ENCODE measurements at places on chromosomes 1 and 21.

DNA sequence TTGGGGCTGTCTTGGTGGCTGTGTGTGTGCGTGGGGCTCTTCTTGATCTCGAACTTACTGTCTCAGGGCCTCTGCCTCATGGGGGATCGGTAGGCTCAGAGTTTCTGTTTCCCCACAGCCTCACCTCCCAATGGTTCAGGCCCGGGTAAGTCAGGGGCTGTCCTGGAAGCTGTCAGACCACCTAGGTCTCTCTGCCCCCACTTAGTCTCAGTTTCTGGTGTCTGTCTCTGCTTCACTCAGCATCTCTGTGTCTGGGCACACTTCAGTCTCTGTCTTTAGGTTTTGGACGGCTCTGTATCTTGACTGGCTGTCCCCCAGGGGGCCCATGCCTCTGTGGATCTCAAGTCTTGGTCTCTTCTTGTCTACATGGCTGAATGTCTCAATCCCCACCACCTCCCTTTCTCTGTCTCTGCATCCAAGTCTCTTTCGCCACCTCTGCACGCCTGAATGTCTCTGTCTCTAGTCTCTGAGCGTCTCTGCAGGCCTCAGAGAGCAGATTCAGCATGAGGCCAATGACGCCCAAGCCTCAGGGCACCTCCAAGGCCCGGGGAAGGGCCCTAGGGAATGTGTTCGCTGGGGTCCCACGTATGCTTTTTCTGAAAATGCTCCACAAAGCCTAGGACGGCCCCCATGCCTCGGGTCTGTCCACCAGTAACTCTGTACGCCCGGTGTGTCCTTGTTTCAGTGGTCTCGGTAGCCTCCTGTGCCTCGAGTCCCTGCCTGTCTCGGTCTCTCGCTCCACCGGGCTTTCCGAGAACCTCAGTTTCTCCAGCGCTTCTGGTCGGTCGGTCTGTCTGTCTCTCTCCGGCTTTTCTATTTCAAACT lies 818 bp downstream of the FHL3 start:
- no peak for DNase-seq

DNA sequence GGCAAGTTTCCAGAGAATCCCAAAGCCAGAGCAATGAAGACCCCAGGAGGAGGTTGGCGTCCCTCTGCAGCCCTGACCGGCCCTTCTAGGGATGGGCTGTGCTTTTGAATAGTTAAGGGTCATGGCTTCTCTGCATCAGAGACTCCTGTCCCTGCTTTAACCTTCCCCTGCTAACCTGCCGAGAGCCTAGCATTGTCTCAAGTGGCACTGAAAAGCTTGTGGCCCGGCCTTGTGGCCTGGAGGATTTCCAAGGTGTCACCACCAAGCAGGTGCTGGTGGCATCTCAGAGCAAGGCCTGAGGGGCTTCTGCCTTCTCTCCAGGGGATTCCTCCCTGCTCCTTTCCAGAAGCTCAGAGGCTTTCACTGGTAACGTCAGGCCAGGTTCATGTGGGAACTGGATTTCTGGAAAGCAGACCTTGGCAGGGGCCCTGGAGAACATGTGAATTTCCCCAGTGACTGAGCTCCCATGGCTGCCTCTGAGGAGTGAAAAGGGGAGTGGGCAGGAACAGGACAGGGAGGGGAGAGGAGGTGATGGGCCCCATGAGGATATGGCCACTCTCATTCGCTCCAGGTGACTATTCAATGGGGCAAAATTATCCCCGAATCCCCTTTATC lies 409.9 kb downstream of the PTPRU start:
- no peak for DNase-seq

GRCh38 chr1:245579881-245580280 lies 425.1 kb downstream of the KIF26B start:
- DNase-seq = no peak

DNA sequence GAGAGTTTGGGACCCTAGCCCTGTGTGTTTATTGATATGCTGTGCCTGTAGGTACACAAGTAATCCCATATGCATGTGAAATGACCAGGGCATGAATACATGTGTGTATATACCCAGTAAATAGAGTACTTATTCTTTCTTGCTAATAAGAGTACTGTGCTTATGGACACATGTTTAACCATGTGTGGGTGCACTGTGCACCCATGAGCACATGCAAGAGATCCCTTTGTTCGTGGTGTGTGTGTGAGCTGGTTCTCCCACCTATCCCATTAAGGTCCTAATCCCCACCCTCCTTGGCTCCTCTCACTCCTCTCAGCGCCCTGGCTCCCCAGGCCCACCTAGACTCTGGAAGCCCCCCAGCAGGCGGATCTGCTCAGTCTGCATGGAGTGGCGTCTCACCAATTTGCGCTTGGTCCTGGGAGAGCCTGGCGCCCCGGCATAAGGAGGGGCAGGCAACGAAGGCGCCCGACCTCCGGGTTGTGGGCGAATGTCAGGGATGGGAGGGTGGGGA lies 2.2 kb upstream of the LIX1L start:
- no peak for DNase-seq

DNA sequence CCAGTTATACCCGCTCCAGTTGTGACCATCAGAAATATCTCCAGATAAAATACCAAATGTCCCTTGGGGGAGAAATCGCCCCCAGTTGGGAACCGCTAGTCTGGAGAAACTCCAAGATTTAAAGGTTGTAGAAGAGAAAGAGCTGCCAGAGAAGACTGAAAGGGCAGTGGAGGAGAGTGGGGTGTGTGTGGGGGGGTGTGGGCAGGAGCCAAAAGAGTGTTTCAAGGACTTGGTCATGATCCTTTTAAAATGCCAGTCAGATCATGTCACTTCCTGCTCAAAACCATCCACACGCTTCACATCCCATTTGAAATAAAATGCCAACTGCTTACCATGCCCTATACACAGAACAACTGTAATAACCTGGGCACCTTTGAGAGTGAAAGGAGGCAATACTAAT lies 3.4 kb upstream of the HEYL start:
- DNase-seq = no peak

GRCh38 chr1:50967416-50968157 lies 2.5 kb upstream of the CDKN2C start:
- peak; percentile 7 for DNase-seq

DNA sequence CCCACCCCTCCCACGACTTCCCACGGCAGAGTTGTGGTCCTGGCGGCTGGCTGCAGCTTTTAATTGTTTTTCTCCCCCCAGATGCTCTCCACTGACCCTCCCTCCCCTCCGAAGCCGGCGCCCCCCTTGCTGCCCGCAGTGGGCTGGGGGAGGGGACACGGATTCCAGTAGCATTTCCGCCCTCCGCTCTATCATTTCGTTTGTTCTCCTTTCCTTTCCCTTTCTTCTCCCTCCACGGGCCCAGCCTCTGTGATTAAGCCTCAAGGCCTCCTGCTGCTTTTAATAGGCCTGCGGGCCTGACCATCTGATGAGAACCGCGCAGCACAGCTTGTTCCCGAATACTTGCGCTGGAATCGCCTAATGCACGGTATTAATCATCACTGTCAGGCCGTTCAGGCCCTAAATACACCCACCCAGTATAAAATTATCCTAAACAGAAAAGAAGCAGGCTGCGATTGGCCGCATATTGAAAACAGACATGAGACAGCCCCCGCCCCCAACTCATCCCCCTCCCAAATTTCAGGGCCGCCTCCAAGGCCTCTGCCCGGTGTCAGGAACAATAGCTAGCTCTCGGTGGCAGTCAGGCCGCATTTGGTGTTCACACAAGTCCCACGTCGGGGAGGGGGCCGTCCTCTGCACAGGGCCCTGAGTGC lies 102.0 kb upstream of the ARHGEF16 start:
- peak; percentile 69 for DNase-seq

- DNase-seq = peak; percentile 14
Measured at GRCh38 chr1:200959411-200959921, 64.0 kb downstream of the KIF21B start.

DNA sequence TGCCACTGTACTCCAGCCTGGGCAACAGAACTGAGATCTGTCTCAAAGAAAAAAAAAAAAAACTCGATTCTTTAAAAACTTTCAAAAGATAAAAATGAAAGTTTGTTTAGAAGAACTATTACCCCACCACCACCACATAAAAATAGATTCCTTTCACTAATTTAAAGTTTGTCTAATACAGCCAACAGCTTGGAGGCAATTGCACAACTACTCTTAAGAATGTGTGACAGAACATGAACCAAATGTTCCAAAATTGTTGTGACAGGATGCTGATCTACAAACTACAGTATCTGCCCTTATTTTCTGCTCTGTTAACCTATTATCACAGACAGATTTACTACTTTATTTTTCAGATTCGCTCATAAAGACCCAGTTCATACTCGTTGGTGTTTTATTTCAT lies 5.5 kb upstream of the TGFBR3 start:
- DNase-seq = peak; percentile 20

GRCh38 chr21:45570071-45570470 lies 27.8 kb upstream of the SLC19A1 start:
- no peak for DNase-seq

DNA sequence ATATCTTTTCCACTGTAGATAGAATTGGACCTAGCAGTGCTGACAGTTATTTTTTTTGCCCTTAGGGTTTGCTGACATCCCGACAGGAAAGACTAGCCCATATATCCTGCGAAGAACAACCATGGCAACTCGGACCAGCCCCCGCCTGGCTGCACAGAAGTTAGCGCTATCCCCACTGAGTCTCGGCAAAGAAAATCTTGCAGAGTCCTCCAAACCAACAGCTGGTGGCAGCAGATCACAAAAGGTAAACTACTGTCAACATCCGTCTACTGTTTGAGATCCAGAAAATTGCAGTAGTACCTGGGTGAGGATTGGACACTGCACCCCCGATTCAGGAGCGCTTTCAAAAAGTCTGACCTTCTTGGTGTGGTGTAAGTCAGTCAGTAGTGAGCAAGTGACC lies 55.8 kb downstream of the CENPF start:
- DNase-seq = no peak

DNA sequence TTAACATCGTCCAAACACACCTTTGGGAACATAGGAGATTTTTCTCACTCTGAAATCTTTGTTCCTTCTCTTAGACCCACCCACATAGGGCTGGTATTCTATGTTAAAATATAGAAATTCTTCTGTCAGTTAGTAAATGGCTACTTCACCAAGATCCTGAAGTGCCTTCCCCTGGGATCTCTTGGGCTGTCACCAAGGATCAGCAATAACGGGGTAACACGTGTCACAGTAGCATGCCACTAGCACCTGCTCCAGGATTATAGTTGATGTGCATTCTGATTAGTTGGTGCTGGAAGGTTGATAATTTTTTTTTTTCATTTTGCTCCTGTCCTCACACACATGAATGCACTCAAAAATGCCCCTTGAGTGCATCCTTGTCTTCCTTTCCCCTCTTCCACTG lies 298.7 kb downstream of the NTNG1 start:
- DNase-seq = no peak

GRCh38 chr1:2956576-2956975 lies 64.7 kb upstream of the ACTRT2 start:
- no peak for DNase-seq

- DNase-seq = peak; percentile 40
Measured at GRCh38 chr21:45132841-45133573, 58.6 kb downstream of the ADARB1 start.

GRCh38 chr1:76170513-76170912 lies 96.0 kb downstream of the ST6GALNAC3 start:
- DNase-seq = no peak

DNA sequence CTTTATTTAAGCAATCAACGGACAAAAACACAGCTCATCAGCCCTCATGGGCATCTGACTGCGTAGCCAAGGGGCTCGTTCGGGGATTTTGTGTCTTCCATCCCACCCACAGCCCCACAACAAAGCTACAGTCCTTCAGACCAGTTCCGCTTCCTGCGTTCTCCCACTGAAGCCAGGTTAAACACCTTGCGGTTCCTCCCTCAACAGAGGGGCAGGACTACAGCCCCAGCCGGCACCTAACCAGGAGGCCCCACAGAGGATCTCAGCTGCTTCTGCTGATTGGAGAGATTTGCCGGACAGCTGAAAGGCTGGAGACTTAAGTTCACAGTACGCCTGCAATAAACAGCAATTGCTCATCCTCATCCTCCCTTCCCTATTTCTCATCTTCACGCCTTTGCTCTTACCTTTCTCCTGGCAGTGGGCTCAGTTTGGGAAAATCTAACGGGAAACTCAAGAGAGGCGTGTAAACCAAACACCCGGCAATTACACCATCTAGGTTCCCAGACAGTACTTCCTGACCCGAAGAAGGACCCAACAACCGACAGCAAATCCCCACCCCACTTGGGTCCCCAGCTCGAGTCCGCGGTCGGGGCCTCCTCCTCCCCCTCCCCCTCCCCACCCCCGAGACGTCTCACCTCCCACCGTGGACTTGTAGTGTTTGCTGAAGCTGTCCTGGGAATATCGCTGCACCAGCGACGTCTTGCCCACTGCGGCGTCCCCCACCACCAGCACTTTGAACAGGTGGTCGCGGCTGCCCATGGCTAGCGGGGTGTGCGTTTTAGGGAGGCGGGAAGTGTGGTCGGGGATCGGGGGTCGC lies 876 bp downstream of the RAB29 start:
- DNase-seq = peak; percentile 17
